ENCODE measurements at places on chromosomes 3 and 15.
A peak's percentile ranks its signal among the peaks of the same experiment; 100 is the strongest.

DNA sequence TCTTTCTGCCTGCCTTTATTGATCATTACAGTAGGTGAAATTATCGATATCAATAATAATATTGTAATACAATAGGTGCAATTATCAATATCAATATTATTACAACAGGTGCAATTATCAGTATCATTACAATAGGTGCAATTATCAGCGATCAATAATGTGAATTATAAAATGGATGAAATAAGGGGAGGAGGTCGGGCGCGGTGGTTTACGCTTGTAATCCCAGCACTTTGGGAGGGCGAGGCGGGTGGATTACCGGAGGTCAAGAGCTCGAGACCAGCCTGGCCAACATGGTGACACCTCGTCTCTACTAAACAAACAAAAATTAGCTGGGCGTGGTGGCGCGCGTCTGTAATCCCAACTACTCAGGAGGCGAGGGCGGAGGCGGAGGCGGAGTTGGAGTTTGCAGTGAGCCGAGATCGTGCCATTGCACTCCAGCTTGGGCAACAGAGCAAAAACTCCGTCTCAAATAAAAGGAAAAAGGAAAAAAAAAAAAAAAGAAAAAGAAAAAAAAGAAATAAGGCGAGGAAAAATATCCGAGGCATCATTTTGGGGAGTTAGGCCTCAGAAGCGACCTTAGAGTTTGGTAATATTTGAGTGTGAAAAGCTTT lies 611 bp upstream of the BNIP2 start:
- DNase-seq: peak; percentile 20

GRCh38 chr15:53808058-53808706 lies 48.7 kb upstream of the WDR72 start:
- DNase-seq: no peak

DNA sequence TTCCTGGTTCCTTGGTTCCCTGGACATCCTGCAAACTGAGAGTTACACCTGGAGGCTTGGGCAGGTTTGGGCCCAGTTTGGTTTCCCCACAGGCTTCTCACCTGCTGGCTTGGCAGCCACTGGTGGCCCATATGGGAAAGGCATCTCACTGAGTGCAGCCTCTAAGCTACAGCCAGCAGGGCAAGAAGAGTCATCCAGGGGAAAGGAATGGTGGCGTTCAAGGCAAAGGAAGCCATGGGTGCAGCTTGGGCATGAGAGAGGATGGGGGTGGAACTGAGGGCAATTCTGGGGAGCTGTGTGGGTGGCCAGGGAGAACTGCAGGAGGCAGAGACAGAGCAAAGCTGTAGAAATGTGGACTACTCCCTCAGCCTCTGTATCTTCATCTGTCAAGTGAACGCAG lies 106.4 kb downstream of the EPHB1 start:
- no peak for DNase-seq

DNA sequence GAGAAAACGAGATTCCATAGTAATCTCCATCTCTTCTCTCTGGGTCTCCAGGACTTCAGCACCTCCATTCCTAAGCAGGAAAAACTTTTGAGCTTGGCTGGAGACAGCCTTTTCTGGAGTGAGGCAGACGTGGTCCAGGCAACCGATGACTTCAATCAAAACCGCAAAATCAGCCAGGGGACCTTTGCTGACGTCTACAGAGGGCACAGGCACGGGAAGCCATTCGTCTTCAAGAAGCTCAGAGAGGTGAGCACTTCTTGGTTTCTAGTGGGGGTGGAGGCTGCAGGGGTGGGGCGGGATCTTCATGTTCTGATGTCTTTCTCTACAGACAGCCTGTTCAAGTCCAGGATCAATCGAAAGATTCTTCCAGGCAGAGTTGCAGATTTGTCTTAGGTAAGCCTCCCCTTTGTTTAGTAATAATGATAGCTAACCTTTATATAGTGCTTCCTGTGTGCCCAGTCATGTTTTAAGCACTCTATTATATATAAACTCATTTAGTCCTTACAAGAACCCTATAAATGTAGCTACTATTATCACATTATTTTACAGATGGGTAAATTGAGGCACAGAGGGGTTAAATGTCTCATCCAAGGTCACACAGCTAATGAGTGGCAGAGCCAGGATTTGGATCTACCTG lies 35.0 kb upstream of the TATDN2 start:
- no peak for DNase-seq

- no peak for DNase-seq
Measured at GRCh38 chr15:43769584-43770228, 7.1 kb downstream of the ELL3 start.

DNA sequence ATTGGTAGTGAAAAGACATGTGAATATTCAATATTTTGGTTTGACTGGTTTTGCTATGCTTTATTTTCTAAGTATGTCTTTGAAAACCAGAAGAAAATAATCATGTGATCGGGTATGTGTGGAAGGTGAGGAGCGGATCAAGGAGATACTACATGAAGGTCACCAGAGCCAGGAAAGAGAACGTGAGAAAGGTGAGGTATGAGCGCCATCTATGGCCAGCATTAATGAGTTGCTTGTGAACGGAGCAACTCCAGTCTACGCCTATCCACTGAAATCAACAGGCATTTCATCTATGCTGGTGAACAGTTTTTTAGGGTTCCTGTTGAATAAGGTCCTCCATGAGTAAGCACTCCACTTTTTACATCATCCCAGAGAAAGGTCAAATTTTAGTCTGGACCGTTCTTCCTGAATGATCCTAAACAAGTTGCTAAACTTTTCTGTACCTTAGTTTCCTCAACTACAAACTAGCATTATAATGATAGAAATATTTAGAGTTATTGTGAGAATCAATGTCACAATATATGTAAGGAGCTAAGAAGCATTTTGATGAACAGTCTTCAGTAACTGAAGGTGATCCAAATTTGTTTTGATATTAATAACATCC lies 1435.2 kb upstream of the CADM2 start:
- no peak for DNase-seq

All from stimulated activated CD8-positive, alpha-beta memory T cell treated with anti-CD3 and anti-CD28 coated beads, Interleukin-15, amount 100 ng/mL, for 24 hours (primary cell).